ENCODE measurements at places on chromosomes 11 and 22.

GRCh38 chr11:12117200-12117599, 6.8 kb downstream of the MICAL2 start:
- no peak for DNase-seq

- no peak for DNase-seq
Observed at GRCh38 chr22:29641700-29642330, 38.4 kb downstream of the NF2 start.

DNA sequence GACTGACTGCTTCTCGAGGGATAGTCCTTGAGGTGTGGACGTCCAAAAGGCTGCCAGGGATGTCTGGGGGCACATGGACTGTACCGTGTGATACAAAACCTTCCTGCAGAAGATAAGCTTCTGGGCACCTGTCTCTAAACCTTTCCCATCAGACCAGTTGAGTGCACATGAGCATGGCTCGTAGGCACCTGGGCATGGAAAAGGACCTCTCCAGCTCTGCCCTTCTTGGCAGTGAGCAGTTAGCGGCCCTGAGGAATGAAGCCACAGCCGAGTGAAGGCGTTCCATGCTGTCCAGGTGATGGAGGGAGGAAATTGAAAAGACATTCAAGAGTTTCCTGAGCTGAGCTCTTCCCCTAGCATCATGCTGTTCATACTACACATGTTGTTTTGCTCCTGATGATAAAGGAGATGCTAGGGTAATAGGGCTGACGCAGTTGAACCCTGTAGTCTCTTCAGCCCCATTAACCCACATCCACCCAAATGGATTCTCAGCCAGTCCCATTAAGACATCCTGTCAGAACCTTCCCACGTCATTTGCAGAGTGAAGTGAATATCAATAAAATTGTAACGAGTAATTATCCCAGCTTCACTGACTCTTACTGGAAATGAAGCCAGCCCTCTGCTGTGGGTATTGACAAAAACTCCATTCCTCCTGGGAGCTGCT, 138.6 kb downstream of the KIRREL3 start:
- DNase-seq, result no peak

DNA sequence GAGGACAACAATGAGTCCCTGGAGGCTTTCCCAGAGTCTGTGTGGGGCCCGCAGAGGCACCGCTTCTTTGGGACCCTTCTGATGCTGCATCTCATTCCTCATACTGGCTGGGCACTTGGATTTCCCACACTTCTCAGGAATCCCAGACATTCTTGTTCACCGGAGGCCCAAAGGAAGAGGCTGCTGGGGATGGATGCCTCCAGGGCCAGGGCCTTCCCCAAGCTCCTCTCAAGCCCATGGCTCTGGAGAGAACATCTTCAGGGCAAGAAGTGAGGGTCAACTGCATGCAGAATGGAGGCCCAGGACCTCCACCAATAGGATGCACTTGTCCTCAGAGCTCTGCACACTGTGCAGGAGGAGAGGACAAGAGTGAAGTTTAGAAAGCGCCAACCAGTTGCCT, 34.6 kb downstream of the DKK3 start:
- no peak for DNase-seq

DNA sequence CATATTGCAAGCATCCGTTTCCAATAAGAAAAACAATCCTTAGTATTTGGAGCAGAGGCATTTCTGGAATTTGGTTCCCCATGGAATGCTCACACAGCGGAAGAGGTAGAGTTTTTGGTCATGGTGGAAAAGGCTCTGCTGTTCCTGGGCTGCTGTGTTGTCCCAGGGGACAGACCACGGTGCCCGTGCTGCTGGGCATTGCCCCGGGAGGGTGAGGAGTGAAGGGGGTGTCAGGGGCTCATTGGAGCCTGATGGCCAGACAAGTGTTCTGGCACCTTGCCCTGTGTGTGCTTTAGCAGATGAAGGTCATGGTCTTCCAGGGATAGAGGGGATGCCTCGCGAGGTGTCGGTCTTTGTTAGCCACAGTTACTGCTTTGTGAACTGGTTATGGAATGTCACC, 61.2 kb downstream of the MPPED1 start:
- no peak for DNase-seq

DNA sequence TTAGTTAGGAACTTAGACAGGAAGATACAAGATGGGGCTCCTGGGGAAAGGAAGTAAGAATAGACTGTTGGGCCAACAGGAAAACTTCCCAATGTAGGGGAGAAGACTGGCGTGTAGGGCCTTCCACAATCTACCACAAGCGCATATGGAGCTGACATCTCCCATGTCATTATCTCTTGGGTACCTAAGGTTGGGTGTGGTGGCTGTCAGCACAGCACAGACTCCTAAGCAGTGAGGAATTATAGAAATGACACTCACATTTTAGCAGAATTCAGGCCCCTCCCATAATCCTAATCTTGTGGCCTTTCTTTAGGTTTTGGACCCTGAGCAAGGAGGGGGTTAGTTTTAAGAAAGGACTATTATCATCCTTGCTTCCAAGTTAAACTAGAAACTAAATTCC, 11.6 kb downstream of the TRIM21 start:
- DNase-seq, result no peak

DNA sequence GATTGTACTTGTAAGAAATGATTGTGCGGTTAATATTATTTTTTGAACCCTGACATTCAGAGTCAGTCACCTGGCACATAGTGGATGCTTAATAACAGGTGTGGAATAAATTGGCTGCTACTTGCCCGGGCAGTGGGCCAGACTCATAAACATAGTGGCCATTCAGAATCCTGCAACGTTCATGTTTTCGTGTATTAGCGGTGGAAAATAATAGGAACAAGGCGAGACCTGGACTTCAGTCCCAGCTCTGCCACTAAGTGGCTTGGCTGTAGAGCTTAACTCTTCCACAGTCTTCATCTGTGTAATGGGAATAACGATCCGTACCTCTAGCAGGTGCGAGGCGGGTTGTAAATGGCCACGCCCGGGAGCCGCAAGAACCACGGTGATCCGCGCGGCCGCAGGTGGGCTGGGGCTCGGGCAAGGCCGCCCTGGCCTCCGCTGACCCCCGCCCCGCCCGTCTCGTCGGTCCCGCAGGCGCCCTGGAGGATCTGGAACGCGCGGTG, 761 bp upstream of the TMEM25 start:
- DNase-seq, result no peak

- DNase-seq, result no peak
Observed at GRCh38 chr11:43919852-43920597, 22.4 kb upstream of the C11orf96 start.
